ENCODE measurements at places on chromosomes 5 and 9.

DNA sequence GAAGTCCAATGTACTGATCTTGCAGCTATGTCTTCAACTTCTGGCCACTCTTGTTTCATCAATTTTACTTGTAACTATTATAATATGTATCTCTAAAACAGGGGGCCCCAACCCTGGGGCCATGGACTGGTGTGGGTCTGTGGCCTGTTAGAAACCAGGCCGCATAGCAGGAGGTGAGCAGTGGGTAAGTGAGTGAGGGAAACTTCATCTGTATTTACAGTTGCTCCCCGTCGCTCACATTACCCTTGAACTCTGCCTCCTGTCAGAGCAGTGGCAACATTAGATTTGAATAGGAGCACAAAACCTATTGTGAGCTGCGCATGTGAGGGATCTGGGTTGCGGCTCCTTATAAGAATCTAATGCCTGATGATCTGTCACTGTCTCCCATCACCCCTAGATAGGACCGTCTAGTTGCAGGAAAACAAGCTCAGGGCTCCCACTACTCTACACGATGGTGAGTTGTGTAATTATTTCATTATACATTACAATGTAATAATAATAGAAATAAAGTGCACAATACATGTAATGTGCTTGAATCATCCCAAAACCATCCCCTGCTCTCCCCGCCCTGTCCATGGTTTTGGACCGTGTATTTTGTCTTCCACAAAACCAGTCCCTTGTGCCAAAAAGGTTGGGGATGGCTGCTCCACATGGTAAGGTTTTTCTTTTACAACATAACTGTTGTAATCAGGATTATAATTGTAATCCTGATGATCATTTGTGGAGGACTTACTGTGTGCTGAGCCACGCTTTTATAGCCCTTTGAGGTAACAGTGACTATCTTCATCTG lies 26.9 kb upstream of the SH3PXD2B start:
- no peak for DNase-seq

- no peak for DNase-seq
Measured at GRCh38 chr5:173707392-173707791, 90.9 kb upstream of the BOD1 start.

DNA sequence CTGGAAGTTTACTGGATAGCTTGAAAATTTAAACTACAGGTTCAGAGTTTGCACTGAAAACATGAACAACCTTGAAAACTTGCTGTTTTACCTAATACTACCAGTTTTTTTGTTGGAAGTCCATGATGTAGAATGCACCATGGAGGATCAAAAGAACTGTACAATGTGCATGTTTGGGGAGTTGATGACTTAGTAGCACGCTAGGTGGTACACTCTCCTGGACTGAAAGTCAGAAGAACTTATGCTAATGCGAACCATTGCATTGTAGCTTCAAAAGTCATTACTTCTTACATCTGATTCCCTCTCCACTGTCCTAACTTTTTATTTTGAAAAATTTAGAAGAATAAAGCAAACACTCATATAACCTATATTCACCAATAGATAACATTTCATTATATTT lies 211.0 kb downstream of the OSTF1 start:
- DNase-seq, result no peak

DNA sequence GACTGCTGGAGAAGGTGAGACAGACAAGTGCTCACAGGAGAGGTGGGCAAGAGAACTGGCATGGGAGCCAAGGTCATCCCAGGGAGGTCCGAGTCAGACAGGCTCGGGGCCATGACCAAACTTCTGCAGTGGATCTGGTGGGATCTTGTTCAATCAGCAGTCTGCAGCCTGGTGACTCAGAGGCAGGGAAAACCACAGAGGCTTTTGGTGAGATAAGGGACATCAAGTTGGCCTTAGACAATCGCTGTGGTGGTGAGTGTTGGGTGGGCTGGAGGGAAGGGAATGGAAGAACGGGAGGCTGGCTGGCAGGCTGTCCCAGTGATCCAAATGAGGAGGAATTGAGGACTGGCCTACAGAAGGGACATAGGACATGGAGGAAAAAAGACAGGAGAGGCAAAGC lies 123.8 kb downstream of the TMEM174 start:
- no peak for DNase-seq

DNA sequence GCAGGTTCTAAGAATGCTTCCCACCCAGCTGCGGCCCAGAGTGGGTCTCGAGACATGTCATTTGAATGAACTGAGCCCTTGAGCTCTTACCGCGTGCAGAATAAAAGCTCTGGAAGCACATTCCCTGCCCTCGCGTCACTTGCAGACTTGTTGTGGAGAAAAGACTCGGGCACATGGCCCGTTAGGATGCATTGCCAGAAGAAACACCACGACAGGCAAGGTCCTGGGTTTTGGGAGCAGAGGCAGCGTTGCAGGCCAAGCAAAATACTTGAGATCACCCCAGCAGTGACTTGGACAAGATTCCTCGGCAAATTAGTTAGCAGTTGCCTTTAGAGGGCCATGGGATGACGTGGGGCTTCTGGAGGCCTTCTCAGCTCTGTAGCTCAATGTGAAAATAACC lies 170.8 kb upstream of the MSX2 start:
- no peak for DNase-seq

DNA sequence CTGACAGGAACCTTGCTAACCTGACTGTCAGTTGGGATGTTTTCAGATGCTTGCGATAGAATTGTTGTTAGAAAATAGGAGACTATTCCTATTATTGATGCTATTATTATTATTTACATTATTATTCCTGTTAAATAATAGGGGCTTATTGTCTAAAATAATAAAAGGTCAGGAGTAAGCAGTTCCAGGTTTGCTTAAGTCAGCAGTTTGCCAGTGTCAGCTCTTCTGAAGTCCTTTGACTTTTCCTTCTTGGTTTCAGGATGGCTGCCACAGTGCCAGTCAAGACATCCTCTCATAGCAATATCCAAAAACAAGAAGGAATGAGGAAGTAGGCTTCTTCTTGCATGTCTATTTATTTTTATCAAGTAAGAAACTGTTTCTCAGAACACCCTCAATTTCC lies 141.7 kb upstream of the MARCHF11 start:
- no peak for DNase-seq

- no peak for DNase-seq
Measured at GRCh38 chr5:72379936-72380335, 59.8 kb downstream of the PTCD2 start.

GRCh38 chr5:119342406-119342805 lies 13.4 kb upstream of the TNFAIP8 start:
- no peak for DNase-seq

DNA sequence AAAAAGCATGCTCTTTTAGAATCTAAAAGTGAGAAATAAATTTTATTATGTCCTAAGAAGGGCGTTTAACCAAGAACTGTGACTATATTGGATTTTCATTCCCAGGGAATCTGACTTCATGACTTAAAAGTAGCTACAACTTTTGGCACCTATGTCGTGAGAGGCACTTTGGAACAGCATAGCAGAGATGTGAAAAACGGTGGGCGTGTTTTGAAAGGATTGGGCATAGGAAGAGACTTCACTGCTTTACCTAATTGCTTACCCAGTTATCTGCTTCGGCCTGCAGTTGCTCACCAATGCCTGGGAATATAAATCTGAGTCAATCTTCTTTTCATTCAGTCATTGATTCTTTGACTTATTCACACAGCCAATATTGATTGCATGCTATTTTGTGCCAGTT lies 363.4 kb downstream of the DNAH5 start:
- DNase-seq, result no peak

DNA sequence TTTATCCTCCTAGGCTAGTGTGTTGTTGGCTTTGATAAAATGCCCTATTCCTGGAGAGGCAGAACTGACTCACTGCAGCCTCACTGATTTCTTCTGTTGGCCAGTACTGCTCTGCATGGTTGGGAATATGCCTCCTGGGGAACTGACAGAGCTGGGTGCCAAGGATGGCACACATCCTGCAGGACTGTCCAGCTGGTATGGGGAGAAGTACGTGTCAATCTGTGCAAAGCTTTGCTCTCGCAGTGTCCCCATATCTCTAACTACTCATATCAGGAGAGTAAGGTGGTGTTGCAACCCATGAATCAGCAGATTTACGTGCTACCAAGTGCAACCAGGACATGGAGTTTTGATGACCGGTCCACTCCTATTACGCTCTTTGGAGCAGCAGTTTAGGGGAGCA lies 74.7 kb downstream of the TEK start:
- no peak for DNase-seq

DNA sequence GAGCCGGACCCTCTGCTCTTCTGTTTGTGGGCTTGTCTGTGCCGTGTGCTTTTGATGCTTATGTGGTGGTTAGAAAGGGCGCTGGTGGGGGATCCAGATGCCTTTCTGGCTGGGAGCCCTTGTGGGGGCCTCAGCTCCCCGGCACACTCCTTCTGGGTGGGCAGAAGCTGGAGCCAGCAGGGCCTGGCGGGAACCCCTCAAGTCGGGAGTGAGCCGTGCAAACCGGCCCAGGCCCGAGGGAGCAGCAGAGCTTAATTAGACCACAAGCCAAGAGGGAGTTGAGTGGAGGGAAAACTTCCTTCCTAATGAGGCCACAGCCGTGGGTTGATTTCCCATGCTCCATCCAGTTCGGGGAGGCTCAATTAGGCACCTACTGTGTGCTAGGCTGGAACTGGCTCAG lies 76.0 kb upstream of the RNU6ATAC start:
- DNase-seq, result no peak

DNA sequence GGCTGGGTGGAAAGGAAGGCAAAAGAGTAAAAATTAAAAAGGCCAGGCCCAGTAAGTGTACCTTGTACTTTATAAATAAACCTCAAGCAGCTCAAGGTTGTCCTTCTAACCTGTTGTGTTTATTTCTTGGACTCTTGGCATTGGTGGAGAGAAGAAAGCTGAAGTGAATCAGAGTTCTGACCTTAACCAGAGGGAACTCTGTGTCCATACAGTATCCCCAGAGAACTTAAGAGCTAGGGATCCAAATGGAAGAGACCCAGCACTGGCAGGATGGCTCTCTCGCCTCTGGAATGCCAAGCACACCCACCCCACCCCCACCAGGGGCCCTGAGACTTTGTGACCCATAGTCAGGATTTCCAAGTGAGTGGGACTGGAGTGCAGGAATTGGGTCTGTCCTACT lies 14.2 kb downstream of the NUDT2 start:
- DNase-seq, result no peak

GRCh38 chr5:37088009-37088408 lies 161.2 kb downstream of the CPLANE1 start:
- DNase-seq, result no peak

- DNase-seq, result no peak
Measured at GRCh38 chr5:32233696-32234447, 59.8 kb upstream of the GOLPH3 start.

GRCh38 chr9:16879416-16879815 lies 8.9 kb upstream of the BNC2 start:
- DNase-seq, result no peak

DNA sequence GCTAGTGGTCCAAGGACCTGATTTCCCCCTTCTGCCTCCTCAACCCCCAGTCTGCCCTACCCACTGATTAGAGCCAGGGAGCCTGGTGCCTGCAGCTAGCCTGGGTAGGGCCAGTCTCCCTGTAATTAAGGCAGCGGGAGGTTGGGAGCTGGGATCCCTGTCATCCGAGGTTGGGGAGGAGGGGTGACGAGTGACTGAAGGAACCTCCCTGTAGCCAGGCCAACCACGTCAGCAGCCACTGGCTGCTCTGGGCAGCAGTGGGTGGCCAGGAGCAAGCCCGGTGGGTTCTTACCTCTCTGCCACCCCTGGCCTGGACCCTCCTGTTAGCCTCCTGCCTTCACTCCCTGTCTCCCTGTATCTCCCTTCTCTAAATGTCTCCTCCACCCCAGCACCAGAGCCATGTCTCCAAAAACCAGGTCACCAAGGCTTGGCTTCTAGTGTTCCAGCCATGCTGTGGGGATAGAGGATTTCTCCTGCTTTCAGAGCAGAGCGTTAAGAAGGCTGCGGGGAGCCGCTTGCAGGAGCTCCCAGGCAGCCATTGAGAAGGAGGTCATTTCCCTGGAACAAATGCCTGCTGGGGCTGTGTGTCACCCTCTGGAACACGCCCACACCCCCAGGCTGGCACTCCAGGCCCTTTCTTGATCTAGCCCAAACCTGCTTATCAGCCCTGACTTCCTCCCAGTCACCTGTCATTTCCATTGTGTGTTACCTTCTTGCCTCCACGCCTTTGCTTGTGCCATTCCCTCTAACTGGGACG lies 65.0 kb upstream of the GGTA1 start:
- DNase-seq, result no peak

DNA sequence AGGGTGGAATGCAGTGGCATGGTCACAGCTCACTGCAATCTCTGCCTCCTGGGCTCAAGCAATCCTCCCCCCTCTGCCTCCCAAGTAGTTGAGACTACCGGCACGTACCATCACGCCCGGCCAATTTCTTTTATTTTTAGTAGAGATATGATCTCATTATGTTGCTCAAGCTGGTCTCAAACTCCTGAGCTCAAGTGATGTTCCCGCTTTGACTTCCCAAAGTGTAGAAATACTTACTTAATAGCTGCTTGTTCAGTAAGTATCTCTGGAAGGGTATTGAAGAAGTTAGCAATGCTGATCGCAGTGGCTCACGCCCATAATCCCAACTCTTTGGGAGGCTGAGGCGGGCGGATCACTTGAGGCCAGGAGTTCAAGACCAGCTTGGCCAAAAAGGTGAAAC lies 35.7 kb upstream of the PLIN2 start:
- no peak for DNase-seq

GRCh38 chr5:69043655-69043996 lies 50.2 kb upstream of the SLC30A5 start:
- DNase-seq, result no peak

DNA sequence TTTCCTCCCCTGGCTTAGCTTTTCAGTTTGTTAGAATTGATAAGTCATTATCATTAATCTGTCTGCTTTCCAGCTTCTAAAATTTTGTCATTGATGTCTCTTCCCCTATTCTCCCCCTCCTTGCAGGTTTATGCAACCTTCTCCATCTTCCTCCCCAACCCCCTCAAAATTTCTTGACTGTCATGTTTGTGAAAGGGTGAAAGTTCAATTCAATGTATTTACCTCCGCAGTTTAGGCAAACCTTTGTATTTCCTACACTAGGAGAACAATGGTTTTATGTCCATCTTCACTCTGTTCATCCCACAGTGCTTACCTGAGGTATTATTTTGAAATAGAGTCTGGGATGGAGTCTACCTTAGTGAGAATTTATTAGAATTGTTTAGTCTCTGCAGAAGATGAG lies 117.9 kb downstream of the ALDH1A1 start:
- DNase-seq, result no peak

DNA sequence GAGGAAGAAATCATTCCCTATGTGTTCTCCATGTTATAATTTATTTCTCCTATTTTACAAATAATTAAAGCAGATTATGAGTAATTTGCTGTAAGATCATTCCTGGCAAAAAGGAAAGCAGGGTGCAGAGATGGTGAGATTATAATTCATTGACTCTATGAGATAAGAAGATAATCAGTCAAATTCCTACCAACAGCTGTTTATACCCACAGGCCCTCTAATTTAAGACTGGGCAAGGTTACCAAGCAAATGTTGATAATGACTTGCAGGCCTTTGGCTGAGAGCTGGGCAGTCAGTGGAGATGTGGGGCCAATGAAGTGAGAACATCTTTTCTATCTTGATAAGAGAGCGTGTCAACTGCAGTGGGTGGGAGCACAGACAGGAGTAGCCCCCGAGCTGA lies 222.7 kb downstream of the ICE1 start:
- DNase-seq, result no peak

Data from T-helper 2 cell treated with Interferon-gamma antibody and Interleukin-4, amounts not matched to agents 5 μg/mL and 100 μg/mL, for 36 hours (primary cell).